Left lung (tissue), 14 donors: ENCODE measurements at places on chromosomes 5 and 9. TPM values are rescaled to one million over a fixed set of nuclear protein-coding genes. Genes with fewer than 3 reads are reported as not detected.

DNA sequence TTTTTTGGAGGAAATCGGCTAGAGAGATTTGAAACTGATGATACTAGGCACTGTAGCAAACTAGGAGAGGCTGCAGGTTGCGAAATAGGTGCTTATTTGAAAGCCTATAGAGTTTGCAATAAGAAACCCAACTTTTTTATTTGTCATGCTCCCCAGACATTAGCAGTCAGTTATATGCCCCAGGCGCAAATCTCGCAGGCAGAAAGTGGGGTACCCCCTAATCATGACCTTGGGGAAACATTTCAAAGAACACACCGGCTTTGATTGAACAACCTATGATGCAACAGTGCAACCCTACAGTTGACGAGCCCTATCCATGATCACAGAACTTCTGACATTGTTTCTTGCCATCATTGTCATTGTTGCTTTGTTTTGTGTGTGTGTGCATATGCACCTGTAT, 510.5 kb downstream of the RAB3C start:
- no peak for DNase-seq

GARIN3 gene
- not detected for polyA plus RNA-seq

DNA sequence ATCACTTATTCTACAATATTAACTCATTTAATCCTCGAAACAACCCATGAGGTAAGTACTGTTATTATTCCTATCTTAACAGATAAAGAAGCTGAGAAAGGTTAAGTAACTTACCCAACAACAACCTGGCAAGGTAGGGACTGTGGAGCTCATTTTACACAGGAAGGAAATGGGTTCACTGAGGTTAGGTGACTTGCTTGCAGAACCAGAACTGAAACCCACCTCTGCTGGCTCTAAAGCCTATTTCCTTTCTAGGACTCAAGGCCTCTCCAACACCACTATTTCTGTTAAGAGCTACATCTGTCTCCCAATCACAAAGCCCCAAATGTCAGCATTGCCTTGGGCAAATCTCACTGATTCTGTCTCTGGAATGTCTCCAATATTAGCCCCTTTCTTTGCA, 38.9 kb upstream of the IFNK start:
- no peak for DNase-seq

MYOZ3 gene
- 10.6 TPM for polyA plus RNA-seq

DNA sequence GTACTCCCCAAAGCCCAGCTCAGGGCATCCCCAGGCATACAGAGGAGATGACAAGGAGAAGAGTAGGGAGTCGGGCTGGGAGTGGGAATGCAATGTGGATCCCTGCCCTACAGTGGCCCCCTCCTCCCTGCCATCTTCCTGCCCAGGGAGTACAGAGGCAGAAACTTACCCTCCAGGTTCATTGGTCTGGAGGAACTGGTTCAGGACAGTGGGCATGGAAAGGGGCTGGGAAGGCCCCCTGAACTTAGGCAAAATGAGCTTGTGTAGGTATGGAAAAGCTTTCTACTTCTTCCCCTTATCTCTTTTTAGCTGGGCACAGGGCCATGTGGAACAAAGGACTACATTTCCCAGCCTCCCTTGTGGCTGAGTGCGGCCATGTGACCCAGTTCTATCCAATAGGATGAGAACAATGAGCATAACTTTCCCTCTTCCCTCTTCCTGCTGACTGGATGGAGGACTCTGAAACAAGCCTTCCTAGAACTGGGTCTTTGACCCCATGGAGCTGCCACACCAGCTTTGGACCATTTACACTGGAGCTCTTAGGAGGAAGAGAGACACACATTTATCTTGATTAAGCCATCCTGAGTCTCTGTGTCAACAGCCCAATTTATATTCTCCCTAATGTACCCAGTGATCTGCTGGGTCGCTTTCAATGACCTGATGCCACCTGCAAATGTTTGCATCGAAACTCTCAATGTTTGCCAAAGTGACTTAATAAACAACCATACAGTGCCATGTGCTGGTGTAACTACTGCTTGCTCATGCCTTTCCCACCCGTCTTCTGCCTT, 25.0 kb upstream of the HMCN2 start:
- peak; percentile 52 for DNase-seq

NPR3 gene
- polyA plus RNA-seq: 41.4 TPM

DNA sequence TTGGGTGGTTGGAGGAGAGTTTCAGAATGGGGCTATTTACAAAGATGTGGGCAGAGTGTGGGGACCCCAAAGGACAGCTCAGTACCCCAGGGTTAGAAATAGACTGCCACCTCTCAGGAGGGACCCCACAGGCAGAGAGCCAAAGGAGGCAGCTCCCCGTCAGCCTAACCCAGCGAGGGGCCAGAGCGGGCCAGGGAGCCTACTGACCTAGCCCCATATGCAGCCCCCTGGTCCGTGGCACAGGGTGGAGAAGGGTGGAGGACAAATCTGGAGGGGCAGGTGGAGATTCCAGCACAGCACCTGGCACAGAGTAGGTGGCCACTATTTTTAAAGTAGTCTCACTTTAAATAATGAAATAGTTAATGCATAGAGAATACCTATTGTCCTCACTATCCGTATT, 67.2 kb upstream of the ANGPTL2 start:
- no peak for DNase-seq

DNA sequence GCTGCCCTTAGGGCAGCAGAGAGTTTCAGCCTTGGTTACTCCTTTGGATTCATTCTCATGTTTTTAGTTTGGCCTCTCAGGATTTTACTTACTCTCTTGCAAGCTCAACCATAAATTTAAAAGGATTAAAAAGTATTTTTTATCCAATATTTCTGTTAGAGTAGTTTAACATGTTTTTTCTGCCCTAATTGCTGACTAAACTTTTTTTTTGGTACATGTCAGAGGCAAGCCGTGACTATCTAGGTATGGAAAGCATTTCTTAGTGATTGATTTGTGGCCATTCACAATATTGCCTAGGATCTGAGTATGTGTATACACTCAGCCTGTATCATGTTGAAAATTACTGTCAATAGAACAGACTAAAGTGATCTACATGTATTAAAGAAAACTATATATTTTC, 92.1 kb downstream of the MELK start:
- no peak for DNase-seq

GRCh38 chr5:90983148-90983547, 400.0 kb downstream of the ARRDC3 start:
- no peak for DNase-seq

GRCh38 chr5:116759860-116760640, 185.4 kb upstream of the SEMA6A start:
- DNase-seq: no peak

DNA sequence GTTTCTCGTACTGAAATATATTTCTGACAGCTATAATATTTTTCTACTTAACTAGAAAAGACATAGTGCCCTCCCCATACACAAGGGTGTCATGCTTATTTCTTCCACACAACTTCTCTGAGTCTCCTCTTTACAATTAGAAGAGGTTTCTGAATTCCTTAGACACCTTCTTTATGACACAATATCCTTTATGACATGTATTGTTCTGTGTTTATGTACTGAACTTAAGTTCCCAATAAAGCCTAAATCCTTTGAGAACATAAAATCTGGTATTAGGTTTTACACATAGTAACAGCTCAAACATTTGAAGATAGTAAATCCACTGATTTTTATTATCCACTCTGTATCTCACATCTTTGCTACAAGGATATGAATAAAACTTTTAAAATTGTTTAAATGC, 32.5 kb downstream of the GRAMD2B start:
- no peak for DNase-seq

INSL6 gene
- 0.30 TPM for polyA plus RNA-seq

DNA sequence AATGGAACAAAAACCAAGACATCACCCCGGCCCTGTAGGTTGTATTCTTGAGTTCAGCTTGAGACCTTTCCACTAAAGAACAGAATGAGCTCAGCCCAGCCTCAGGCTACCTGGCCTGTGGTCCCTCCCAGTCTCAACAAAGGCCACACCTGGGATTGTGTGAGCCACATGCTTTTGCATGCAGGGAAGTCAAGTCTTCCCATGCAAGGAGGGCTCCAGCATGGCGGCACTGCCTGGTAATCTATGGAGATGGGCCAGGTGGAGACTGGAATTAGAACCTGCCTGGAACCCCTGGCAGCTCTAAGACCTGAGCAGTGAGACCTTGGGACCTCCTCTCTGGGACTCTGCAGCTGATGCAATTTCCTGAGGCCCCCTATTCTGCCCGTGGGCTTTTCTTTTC, 49.4 kb upstream of the OTULINL start:
- DNase-seq: no peak

DNA sequence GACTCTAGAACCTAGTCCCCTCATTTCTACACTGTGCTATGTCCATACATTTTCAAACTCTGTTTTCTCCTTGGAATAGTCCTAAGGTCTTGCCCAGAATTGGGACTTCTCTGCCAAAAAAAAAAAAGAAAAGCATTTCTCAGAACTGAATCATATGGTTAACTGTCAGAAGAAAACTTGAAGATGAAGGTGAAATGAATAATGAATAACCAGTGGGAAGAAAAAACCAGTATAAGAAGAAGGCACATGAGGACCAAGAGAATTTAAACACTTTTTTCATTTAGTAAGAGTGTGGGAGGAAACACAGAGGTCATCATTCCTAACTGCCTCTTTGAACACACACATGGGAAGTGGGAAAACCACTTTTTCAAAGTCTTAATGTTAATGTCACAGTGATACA, 197.7 kb downstream of the PRELID2 start:
- DNase-seq: no peak

GRCh38 chr5:155822177-155822576, 504.8 kb upstream of the SGCD start:
- DNase-seq: no peak

OLFML2A gene
- polyA plus RNA-seq: 39.4 TPM

DNA sequence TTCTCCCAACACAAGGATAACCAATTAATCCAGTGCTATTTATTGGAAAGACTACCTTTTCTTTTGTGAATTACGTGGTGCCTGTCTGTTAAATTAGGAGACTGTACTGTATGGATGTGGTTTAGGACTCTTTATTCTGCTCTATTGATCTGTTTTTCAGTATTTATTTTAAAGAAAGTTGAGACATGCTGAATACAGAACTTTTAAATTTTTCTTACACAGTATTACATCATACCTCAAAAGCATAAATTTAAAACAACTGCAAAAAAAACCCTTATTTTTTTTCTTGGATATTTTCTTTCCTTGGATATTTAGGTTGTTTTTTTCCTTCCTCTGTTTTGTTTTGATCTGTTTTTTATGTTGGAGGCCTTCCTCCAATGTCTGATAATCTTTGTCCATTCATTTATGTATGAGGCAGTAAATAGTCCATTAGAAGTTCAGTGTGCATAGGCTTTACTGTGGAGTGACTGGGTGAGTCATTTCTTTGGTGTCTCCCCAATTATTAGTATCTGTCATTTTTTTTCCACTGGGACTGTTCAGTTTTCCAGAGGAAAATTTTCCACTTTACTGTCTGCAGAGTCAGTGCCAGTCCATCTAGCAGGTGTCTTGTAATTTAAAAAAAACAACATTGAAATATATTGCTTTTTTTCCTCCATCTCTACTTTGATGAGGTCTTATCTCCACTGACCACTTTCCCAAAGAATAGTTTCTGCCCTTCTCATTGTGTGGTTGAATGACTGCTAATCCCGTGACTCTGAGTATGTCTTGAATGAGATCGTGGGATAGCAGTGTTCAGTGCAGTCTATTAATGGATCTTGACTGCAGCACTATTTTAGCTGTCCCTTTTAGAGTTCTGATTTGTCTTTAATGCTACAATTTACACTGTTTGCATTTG, 15.2 kb downstream of the CYSTM1 start:
- no peak for DNase-seq

GRCh38 chr5:120055858-120056257, 408.2 kb upstream of the PRR16 start:
- DNase-seq: no peak

CARD9 gene
- polyA plus RNA-seq: 1.4 TPM

DNA sequence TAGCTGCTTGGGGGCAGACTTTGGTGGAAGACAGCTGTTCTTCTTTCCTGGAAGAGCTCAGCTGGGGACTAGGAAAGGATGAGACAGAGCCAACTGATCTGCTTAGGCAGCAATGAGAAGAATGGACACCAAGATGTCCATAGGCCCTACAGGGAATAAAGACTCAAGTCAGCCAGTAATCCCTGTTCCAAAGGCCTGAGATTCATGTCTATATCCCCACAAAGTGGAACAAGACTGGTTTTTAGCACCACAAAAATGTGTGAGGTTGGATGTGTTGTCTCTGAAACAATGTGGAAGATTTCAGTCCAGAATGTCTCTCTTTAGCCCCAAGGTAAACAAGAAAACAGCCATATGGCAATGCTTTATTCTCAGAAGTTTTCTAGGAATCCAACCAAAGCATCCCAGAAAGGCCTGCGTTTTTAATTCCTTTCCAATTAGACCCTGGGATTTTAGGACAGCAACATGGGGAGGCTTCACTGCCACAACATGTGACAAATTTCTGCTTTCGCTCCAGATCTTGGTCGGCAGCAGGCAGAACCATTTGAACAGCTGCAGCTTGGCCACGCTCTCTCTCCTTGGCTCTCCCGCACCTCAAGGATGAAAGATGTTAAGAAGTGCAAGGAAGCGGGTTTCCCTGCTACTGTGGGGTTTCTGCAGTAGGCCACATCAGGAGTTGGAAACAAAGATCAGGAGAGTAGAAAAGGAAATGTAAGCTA, 245.1 kb downstream of the FSTL4 start:
- no peak for DNase-seq

DNA sequence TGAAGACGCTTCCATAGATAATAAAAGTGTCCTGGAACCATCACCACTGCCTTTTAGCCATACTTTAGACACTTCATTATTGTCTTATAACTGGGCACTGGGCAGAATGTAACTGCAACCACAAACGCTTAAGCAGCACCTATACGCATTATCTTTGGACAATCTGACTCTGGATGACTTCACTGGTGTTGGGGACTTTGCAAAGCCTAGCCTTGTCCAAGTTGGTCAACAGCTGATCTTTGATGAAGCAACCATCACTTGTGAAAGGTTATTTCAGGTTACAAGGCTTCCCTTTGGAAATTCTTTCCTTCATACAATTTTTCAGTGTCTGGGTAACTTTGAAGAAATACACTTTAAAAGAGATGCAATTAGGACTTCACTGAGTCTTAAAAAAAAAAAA, 77.8 kb upstream of the ZNF462 start:
- DNase-seq: no peak
